ENCODE measurements at places on chromosomes 1 and 21. TPM values are rescaled to one million over a fixed set of nuclear protein-coding genes. Genes with fewer than 3 reads are reported as not detected.

The MGST3 gene
- 165 TPM for total RNA-seq

- no peaks in the 10 kb centered on the region for H3K4me1 ChIP-seq
- DNase-seq = no peak
- no peak overlapping the region for H3K4me3 ChIP-seq
- no peak overlapping the region for H3K27ac ChIP-seq
- H3K27me3 ChIP-seq = peaks cover 34% of the 10 kb centered on the region
- H3K36me3 ChIP-seq = no peaks in the 10 kb centered on the region
These were observed 383.3 kb downstream of the RRAGC start for GRCh38 chr1:38476111-38476849.

DNA sequence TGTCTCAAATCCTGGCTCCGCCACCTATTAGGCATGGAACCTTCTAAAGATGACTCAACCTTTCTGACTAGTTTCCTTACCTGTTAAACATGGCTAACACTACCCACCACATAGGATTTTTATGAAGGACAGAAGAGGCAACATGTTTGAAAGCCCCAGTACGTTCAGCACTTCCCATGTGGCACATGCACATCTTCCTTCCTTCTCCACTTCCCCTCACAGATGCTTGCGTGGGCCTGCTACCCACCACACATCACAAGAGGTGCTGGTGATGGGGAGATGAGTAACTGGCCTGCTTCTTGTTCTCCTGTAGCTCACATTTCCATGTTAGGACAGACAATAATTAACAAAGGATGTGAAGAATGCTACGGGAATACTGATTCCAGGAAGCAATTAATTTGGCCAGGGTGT, 7.1 kb downstream of the ZBTB21 start:
- peak; percentile 78 for DNase-seq
- peak overlapping the region; percentile 16 for H3K4me3 ChIP-seq
- peaks cover 32% of the 10 kb centered on the region for H3K4me1 ChIP-seq
- peak overlapping the region; percentile 90 for H3K27ac ChIP-seq
- H3K36me3 ChIP-seq = peaks cover 15% of the 10 kb centered on the region

DNA sequence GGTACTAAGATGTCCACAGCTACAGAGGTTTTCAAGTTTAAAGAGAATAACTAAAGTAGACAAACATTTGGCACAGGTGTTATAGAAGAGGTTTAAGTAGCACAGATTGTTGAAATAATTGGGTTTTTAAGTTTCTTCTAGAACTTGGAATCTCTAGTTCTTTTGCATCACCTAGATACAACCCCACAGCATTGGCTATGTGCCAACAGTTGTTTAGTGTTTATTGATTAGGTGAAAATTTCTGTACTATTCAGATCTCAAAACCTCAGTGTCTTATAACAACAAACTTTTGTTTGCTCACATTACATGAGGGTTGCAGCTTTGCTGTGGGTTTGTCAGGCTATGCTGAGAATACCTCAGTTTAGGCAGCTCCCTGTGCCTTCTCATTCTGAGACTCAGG, 162.5 kb downstream of the TBX15 start:
- H3K4me3 ChIP-seq = no peak overlapping the region
- no peak for DNase-seq
- H3K36me3 ChIP-seq = no peaks in the 10 kb centered on the region
- no peaks in the 10 kb centered on the region for H3K27me3 ChIP-seq
- H3K27ac ChIP-seq = no peak overlapping the region

The SLAMF9 gene
- total RNA-seq = not detected

DNA sequence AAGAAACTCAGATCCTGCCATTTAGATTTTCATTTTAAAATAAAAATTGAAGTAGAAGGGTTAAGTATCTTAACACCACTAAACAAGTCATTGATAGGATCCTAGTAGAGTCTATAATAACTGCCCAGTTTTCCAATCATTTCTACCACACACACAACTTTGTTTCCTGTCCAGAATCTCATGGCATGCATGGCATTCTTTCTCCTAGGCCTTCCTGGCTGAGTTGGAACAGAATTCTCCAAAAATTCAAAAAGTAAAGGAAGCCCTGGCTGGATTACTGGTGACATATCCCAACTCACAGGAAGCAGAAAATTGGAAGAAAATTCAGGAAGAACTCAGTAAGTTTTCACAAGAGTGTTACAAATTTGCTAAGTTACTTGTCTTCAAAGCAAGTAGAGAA, 111.4 kb upstream of the BMP8A start:
- 0 out of 2 replicates have a peak, but pooled peaks cover 5% of the 10 kb centered on the region for H3K4me1 ChIP-seq
- H3K27me3 ChIP-seq = no peaks in the 10 kb centered on the region
- H3K36me3 ChIP-seq = peaks cover 23% of the 10 kb centered on the region
- H3K4me3 ChIP-seq = no peak overlapping the region

DNA sequence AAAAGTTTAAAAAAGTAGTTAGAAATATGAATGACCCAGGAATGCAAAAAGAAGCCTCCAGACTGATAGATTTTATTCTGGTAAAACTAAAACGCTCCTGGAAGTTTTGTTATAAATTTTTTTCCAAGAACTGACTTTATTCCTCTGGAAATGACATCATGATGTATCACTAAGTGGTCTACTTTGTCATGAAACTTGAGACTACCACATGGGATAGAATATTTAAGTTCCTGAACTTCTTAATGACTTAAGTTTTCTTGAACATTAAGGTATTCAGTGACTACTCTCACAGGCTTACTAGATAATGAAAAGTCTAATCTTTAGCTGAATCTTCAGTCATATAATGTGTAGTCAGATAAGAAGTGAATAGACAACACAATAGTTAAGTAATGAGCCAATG, 842.2 kb downstream of the USP25 start:
- peaks cover 61% of the 10 kb centered on the region for H3K4me1 ChIP-seq
- peak overlapping the region; percentile 16 for H3K27ac ChIP-seq
- no peak overlapping the region for H3K4me3 ChIP-seq
- H3K27me3 ChIP-seq = no peaks in the 10 kb centered on the region
- H3K36me3 ChIP-seq = no peaks in the 10 kb centered on the region
- DNase-seq = peak; percentile 59

The PTPN7 gene
- not detected for total RNA-seq

DNA sequence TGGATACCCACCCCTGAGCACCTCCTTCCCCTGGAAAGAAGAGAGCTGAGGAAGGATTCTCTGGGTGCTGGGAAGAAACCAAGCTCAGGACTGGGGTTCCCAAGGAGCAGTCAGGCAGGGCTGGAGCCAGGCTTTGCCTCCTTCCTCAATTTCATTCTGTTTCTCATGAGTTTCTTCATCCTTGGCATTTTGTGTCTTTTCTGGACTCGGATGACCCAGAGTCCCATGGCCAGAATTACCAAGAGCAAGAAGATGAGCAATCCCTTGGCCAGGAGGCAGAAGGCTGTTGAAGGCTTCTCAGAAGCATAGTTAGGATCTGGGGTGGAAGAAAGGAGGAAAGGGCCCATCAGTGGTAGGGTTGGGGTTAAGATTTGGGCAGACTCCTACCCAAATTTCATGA, 2.5 kb downstream of the SLAMF9 start:
- no peak overlapping the region for H3K27ac ChIP-seq
- no peaks in the 10 kb centered on the region for H3K36me3 ChIP-seq
- H3K27me3 ChIP-seq = no peaks in the 10 kb centered on the region
- H3K4me3 ChIP-seq = no peak overlapping the region

- no peaks in the 10 kb centered on the region for H3K27me3 ChIP-seq
- no peak for DNase-seq
- H3K36me3 ChIP-seq = peaks cover 4% of the 10 kb centered on the region
- H3K27ac ChIP-seq = no peak overlapping the region
- H3K4me3 ChIP-seq = no peak overlapping the region
These were observed 25.8 kb downstream of the DHCR24 start for GRCh38 chr1:54861070-54861761.

The STX12 gene
- total RNA-seq = 97.1 TPM

DNA sequence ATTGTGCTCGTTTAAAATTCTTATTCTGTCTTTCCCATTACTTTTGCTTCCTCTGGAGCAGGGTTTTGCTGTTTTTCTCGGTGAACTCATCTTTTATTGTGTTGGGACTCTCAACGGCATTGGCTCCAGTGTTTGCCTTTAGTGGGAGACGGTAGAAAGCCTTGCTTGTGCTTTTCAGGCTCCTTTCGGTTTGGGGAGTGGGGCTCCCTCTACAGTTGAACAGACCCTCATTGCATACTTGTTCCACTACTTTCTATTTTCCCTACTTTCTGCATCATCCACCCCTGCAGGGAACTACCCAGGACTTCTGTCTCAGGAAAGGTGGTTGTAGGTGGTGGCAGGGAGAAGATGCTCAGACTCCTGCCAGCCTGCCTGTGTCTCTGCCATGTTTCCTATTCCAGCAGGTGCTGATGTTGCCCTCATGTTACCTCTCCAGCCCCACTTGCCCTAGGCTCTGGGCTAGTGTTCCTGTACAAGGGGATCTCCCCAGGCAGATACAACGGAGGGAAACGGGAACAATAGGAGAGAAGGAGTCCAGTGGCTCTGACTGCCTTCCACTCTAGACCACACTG, 68.5 kb upstream of the ZBTB18 start:
- DNase-seq = no peak
- H3K27me3 ChIP-seq = peaks cover 44% of the 10 kb centered on the region
- H3K27ac ChIP-seq = no peak overlapping the region
- no peak overlapping the region for H3K4me3 ChIP-seq

- peak; percentile 94 for DNase-seq
- no peaks in the 10 kb centered on the region for H3K36me3 ChIP-seq
- H3K27me3 ChIP-seq = no peaks in the 10 kb centered on the region
- 0 out of 2 replicates have a peak, but pooled peaks cover 3% of the 10 kb centered on the region for H3K4me1 ChIP-seq
These were observed 559 bp upstream of the AGRN start for GRCh38 chr1:1019122-1019999.

The LRRC42 gene
- 42.0 TPM for total RNA-seq

- H3K4me1 ChIP-seq = no peaks in the 10 kb centered on the region
- DNase-seq = no peak
- H3K27me3 ChIP-seq = no peaks in the 10 kb centered on the region
- H3K36me3 ChIP-seq = no peaks in the 10 kb centered on the region
These were observed 51.2 kb downstream of the EXO1 start for GRCh38 chr1:241899210-241899609.

DNA sequence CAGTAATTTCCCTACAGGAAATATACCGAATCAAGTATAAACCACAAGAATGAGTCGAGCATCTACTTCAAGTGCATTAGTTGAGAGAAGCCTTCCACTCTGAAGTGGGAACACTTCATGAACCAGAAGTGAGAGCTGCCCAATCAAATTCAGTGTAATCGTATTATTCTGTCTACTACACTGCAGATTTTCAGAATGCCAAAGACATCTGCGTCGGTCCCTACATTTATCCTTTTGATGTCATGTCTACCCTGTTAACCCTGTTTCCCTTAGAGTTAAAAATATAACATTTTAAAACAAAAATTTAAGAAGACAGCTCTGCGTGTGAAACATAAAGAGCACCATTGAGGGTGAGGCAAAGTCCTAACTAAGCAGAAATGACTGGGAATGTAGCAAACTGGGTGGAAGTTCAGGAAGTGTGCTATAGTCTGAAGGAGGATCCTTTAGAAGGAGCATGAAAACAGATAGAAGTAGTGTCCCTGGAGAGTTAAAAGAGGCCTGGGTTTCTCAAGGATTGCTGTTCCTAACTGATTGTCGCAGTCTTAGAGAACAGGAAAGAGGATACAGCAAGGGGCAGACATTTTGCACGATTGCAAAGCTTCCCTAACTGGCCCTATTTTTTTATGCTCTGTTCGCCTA, 291.2 kb downstream of the PTPRC start:
- no peak overlapping the region for H3K4me3 ChIP-seq
- H3K36me3 ChIP-seq = no peaks in the 10 kb centered on the region
- H3K4me1 ChIP-seq = peaks cover 17% of the 10 kb centered on the region

The DDI2 gene
- 7.9 TPM for total RNA-seq

- no peaks in the 10 kb centered on the region for H3K36me3 ChIP-seq
- no peak overlapping the region for H3K4me3 ChIP-seq
- no peaks in the 10 kb centered on the region for H3K27me3 ChIP-seq
- no peaks in the 10 kb centered on the region for H3K4me1 ChIP-seq
These were observed 109.9 kb upstream of the CXADR start for GRCh38 chr21:17402937-17403336.

- H3K36me3 ChIP-seq = no peaks in the 10 kb centered on the region
- no peak overlapping the region for H3K4me3 ChIP-seq
- DNase-seq = peak; percentile 58
- H3K27me3 ChIP-seq = no peaks in the 10 kb centered on the region
These were observed 11.3 kb upstream of the BACH1 start for GRCh38 chr21:29287383-29287782.

GRCh38 chr1:153498746-153499145, 37.0 kb downstream of the S100A6 start:
- H3K4me3 ChIP-seq = no peak overlapping the region
- no peak for DNase-seq
- H3K27me3 ChIP-seq = no peaks in the 10 kb centered on the region

- H3K36me3 ChIP-seq = no peaks in the 10 kb centered on the region
- peaks cover 16% of the 10 kb centered on the region for H3K4me1 ChIP-seq
- DNase-seq = no peak
- H3K27ac ChIP-seq = no peak overlapping the region
- H3K4me3 ChIP-seq = no peak overlapping the region
- H3K27me3 ChIP-seq = no peaks in the 10 kb centered on the region
These were observed 82.9 kb downstream of the GALNT2 start for GRCh38 chr1:230149751-230150584.

The CFAP107 gene
- not detected for total RNA-seq

GRCh38 chr1:154519591-154519991, 17.4 kb upstream of the SHE start:
- DNase-seq = no peak
- H3K27me3 ChIP-seq = peaks cover 9% of the 10 kb centered on the region
- H3K36me3 ChIP-seq = no peaks in the 10 kb centered on the region
- no peaks in the 10 kb centered on the region for H3K4me1 ChIP-seq

The LCA5L gene
- 1.1 TPM for total RNA-seq

- H3K4me3 ChIP-seq = no peak overlapping the region
- H3K36me3 ChIP-seq = no peaks in the 10 kb centered on the region
- no peaks in the 10 kb centered on the region for H3K27me3 ChIP-seq
- DNase-seq = no peak
These were observed 41.3 kb upstream of the ARHGEF10L start for GRCh38 chr1:17498214-17498613.

Measured in GM23248 (cell line).